Substantia nigra (tissue), 51 donors: ENCODE measurements at places on chromosomes 16 and 17.
A peak's percentile ranks its signal among the peaks of the same experiment; 100 is the strongest.

- DNase-seq: no peak
Measured at GRCh38 chr16:59330019-59330670, 596.0 kb upstream of the GOT2 start.

DNA sequence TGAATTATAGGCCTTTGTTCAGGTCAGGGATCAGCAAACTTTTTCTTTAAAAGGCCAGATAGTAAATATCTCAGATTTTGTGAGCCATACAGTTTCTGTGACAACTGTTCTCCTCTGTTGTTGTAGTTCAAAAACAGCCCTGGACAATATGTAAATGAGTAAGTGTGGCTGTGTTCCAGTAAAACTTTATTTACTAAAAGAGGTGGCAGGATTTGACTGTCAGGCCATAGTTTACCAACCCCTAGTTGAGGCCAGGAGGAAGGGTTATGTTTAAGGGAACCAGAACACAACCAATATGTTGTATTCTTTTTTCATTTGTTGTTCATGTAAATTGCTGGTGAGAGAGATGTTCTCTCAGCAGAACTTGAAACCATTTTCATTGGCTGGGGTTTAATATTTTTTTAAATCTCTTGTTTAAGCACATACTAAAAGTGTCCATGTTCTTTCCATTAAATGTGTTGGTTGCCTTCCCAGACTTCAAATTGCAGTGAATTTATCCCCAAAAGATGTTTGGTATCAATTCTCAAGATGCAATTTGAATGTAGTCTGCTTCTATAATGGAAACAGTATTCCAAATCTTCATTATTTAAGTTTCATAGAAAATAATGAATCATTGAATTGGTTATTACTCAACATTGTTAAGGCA, 260.3 kb downstream of the FTO start:
- DNase-seq: no peak

DNA sequence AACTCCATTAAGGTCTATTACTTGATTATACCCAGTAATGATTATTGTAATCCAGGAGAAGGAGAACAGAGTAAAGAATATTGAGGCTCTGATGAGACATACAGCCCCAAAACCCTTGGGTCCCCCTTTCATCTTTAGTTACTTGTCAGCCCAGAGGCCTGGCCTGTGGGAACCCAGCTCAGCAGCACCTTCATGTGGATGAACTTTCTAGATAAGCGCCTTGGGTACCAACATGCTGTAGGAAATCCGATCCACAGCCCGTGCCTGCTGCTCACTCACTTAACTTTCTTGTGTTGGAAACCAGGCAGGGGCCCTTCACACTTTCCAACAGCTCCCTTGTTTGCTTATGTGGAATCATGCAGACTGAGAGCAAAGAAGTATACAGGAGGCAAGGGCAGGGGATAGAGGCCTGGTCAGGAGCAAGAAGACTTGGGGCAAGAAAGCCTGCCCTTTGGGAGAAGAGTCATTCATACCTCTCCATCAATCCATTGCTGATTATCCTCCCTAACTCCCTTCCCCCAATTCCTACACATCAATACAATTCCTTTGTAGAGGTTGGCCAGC, 64.0 kb upstream of the SOX9 start:
- DNase-seq: no peak

- no peak for DNase-seq
Measured at GRCh38 chr17:39014795-39015545, 47.8 kb upstream of the FBXO47 start.

GRCh38 chr17:68290268-68290954, 516 bp downstream of the SLC16A6 start:
- DNase-seq: no peak

GRCh38 chr17:1108765-1109605, 70.8 kb downstream of the ABR start:
- DNase-seq: no peak

GRCh38 chr17:15971098-15971678, 26.3 kb downstream of the ADORA2B start:
- DNase-seq: no peak

- DNase-seq: no peak
Measured at GRCh38 chr17:39063681-39064069, 87.8 kb downstream of the PLXDC1 start.

- no peak for DNase-seq
Measured at GRCh38 chr17:36495076-36495578, 8.6 kb downstream of the ZNHIT3 start.

GRCh38 chr17:60823515-60823914, 145.9 kb downstream of the BCAS3 start:
- DNase-seq: no peak

DNA sequence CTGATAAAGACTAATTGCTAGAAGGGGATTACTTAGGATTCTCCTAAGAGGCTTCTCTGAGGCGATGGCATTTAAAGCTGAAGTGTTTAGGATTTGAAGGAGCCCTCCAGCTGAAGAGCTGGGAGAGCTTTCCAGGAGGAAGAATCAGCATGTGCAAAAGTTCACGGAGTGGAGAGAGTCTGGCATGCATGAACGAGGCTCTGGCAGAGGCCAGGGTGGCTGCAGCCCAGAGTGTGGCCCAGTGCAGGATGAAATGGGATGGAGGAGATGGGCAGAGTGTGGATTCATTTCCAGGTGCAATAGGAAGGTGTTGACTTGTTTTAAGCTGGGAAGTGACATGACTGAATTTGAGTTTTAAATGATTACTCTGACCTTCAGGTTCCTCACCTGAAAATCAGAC, 249.0 kb upstream of the CCL2 start:
- DNase-seq: no peak

DNA sequence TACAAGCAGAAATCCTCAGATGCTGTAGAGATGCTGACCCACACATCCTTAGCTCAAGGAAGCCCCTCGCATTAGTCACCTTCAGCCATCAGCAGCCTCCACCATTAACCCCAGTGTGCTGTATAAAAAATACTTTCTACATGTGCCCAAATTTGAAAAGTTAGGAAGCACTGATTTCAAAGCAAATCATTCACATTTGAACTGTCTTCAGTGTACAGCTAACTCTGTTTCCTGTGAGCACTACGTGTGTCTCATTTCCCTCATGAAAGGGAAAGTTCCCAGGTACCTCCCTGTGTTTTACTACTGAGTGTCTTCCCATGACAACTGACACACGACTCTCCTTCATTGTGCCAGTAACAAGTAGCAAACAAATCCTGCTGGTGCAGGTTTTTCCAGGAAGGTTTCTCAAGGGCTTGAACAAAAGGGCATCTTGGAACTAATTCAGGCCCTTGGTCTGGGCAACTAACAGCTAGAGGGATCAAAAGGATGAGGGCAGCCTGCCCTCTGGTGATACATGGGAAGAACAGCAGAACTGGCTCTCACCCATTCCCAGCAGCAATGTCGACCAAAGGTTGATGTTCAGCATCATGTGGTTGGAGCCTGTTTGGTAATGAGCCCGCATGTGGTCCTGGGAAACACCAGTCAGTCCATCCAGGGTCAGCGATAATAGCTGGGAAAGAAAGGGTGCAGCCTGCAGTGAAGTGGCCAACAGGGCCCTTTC, 4.0 kb downstream of the SLC35B1 start:
- DNase-seq: no peak

GRCh38 chr16:65660390-65660789, 538.5 kb upstream of the CDH11 start:
- DNase-seq: no peak

- no peak for DNase-seq
Measured at GRCh38 chr17:3710951-3711383, 12.7 kb upstream of the HASPIN start.

GRCh38 chr16:87471278-87472141, 21.3 kb downstream of the ZCCHC14 start:
- DNase-seq: no peak

GRCh38 chr16:81371106-81371505, 56.3 kb downstream of the GAN start:
- DNase-seq: no peak

DNA sequence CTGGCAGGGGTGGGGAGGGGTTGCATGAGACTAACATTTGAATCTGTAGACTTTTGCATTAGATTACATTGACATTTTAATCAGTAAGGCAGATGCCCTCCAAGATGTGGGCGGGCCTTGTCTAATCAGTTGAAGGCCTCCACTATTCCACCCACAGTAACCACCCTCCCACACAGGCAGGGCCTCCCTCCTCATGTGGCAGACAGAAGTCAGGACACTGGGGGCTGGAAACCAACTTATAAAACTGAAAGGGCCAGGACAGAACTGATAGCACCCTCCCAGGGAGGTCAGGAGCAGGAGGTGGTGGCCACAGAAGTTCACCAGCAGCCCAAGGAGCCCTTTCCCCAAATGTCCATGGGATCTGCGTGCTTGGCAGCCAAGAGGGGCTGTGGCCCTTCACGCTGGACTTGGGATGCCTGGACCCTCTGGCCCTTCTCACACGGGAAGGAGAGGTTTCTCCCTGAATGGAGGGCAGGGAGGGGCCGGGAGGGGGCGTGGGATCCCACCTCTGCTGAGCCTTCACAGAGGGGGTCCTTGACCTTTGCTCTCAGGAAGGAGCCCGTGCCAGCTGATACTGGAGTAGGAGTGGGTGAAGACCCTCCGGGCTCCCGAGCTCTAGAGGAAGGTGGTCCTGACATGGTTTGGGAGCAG, 4.6 kb downstream of the PYCR1 start:
- no peak for DNase-seq

DNA sequence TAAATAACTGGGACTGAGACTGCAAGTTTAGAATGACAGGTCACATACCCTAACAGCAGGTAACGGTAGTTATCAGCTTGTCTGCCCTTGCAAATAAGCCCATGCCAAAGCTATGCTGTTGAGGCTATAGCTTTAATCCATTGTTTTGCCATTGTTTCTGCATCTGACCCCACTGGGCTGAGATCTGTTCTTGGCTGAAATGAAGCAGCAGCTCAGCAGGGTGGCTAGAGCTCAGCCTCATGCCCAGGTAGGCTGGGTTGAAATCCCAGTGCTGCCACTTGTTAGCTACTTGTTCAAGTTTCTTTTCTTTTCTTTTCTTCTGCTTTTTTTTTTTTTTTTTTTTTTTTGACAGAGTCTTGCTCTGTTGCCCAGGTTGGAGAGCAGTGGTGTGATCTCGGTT, 40.1 kb downstream of the NKD1 start:
- no peak for DNase-seq

DNA sequence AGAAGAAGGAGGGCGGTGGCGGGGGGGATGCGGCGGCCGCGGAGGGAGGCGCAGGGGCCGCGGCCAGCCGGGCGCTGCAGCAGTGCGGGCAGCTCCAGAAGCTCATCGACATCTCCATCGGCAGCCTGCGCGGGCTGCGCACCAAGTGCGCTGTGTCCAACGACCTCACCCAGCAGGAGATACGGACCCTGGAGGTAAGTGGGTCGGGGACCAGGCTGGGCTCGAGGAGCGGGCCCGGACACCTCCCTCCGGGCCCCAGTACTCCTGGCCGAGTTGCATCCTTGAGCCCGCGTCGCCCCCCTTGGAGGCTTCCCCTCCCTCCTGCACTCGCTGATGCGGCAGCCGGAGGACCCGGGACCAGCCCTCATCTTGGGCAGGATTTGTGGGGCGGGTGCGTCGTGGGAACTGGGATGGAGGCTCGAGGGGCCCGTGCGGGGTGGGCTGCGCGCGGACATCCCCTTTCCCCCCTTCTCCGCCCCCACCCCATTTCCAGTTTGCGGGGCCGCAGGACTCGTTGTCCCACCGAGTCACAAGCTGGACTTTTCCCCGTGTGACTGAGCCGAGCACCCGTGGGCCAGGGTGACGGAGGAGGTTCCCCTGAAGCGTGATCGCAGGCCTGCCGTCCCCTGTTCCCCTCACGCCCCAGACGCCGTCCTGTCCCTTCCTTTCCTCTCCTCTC, 572 bp downstream of the KSR1 start:
- peak; percentile 14 for DNase-seq

DNA sequence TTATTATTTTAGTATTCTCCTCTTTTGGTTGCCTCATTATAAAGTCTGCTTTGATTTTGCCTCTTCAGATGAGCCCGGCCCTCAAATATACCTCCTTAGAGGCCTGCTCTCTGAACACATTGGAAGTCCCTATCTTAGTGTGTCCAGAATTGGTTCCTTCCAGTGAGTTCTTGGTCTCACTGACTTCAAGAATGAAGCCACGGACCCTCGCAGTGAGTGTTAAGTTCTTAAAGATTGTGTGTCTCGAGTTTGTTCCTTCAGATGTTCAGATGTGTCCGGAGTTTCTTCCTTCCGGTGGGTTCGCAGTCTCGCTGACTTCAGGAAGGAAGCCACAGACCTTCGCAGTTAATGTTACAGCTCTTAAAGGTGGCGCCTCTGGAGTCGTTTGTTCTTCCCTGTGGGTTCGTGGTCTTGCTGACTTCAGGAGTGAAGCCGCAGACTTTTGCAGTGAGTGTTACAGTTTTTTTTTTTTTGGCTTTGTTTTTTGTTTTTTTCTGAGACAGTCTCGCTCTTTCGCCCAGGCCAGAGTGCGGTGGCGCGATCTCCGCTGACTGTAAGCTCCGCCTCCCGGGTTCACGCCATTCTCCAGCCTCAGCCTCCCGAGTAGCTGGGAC, 45.8 kb upstream of the NOS2 start:
- no peak for DNase-seq

DNA sequence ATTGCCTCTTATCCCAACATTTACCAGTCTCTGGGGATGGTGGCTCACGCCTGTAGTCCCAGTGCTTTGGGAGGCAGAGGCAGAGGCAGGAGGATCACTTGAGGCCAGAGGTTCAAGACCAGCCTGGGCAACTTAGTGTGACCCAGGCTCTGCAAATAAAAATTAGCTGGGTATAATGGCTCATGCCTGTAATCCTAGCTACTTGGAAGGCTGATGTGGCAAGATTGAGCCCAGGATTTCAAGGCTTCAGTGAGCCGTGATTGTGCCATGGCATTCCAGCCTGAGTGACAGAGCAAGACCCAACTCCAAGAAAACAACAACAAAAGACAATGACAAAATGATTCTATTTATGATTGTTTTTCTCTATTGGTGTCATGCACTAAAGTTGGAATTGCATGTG, 244.9 kb downstream of the RBFOX1 start:
- no peak for DNase-seq

GRCh38 chr16:89192956-89193575, 7.3 kb downstream of the SLC22A31 start:
- no peak for DNase-seq

GRCh38 chr16:89890200-89890599, 16.8 kb downstream of the TCF25 start:
- no peak for DNase-seq

DNA sequence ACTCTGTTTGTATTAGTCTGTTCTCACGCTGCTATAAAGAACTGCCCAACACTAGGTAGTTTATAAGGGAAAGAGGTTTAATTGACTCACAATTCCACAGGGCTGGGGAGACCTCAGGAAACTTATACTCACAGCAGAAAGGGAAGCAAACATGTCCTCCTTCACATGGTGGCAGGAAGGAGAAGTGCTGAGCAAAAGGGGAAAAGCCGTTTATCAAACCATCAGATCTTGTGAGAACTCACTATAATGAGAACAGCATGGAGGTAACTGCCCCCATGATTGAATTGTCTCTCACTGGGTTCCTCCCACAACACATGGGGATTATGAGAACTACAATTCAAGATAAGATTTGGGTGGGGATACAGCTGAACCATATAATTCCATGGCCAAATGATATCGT, 30.9 kb downstream of the ABCC1 start:
- no peak for DNase-seq

- no peak for DNase-seq
Measured at GRCh38 chr17:47808830-47809480, 12.6 kb downstream of the OSBPL7 start.
